GM23338 (cell line): ENCODE measurements at places on chromosomes 2 and 18.

DNA sequence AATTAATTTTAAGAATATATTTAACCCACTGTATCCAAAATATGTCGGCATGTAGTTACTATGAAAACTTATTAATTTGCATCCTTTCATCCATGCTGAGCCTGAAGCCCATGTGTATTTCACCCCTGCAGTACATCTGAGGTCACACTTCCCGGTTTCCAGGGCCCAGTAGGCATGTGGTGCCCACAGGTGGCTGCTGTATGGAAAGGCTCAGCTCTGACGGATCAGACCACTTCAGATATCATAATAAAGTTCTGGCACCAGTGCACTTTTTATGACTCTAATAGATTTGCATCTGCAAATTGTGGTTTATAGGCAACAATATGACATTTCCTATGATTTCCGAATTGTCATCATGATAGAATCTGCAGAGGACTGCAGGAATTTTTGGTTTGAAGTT, 22.5 kb downstream of the SH3RF3 start:
- DNase-seq = no peak

GRCh38 chr2:198254536-198255090, 450.2 kb downstream of the PLCL1 start:
- DNase-seq = no peak

DNA sequence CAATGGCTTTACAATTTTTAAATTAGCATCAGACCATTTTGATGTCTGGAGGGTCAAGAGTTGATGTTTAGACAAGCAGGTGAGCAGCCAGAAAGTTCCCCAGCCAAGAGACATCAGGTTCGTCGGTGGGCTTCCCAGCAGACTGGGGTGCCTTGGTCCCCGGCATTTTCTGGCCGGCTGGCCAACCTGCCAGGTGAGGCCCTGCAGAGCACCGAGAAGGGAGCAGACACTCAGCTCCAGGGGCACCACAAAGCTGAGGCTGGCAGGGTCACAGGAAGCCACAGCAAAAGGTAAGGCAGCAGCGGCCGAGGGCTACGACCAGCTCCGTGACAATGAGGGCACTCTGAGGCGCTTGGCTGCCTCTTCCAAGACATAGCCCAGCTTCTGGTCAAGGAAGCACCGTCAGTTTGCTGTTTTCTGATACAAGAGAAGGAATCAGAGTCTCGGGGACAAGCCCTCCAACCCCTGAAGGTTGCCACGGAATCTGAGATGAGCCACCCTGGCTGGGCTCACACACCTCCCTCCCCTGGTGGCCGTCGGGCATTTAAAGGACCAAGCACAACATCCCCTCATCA, 229.0 kb downstream of the MGAT5 start:
- DNase-seq = no peak

GRCh38 chr18:49849331-49850217, 36.2 kb upstream of the ACAA2 start:
- peak; percentile 70 for DNase-seq

- DNase-seq = peak; percentile 64
These were observed 128.7 kb upstream of the L3MBTL4 start for GRCh38 chr18:6543330-6543908.

DNA sequence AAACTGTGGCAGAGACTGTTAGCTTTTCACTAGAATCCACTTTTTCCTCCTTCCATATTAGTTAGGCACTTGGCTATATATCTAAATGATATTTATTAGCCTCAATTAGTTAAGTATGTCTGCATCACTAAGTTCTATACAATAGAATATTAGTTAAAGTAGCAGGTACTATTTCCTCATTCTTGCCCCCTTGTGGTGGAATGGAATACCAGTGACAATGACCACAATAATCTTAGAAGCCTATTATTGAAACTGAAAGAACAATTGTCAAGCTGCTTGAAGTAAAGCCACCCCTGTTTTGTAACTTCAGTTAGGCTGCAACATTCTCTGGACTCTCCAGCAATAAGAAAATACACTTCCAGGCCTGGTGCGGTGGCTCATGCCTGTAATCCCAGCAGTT, 476.3 kb upstream of the VWC2L start:
- peak; percentile 60 for DNase-seq

- DNase-seq = no peak
These were observed 147.7 kb downstream of the TGIF1 start for GRCh38 chr18:3597409-3598357.

DNA sequence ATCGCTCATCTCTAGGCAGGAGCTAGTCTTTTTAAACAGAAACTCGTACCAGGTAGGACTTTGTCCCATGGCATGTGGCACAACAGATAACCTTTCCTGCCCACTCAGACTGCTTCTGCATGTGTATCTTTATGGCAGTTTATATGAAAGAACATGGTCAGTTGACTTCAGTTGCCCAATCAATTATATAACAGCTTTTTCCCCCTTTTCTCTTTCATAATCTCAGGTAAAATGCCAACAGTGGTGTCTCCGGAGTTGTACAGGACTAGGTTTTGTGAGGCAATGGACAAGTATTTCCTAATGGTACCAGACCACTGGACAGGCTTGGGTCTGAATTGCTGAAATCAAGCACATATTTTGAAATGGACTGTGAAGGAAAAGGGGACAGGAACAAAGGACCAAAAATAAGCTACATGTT, 51.6 kb upstream of the PTH2R start:
- no peak for DNase-seq

- DNase-seq = no peak
These were observed 20.7 kb upstream of the NT5DC4 start for GRCh38 chr2:112699984-112700667.

GRCh38 chr2:58714238-58714637, 473.1 kb upstream of the FANCL start:
- DNase-seq = no peak

GRCh38 chr2:64092502-64092901, 51.7 kb downstream of the PELI1 start:
- DNase-seq = no peak

DNA sequence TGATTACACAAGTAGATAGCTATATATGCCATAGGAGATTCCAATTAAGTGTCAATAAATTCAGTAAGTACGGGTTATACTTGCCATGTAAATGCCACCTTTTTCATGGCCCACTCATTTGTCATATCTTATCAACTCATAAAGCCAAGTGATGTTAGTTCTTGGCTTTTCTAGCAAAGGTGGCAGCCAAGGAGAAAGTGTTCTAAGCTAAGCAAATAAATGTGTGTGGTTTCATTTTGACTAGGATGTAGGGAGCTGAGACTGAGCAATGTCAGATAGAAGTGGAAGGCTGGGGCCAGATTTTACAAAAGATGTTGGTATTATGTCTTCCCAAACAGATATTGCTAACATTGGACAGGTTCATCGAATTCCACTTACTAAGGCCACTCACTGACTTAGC, 952.0 kb downstream of the SLC4A3 start:
- DNase-seq = no peak

- no peak for DNase-seq
These were observed 629.7 kb downstream of the IRS1 start for GRCh38 chr2:226169751-226170581.

DNA sequence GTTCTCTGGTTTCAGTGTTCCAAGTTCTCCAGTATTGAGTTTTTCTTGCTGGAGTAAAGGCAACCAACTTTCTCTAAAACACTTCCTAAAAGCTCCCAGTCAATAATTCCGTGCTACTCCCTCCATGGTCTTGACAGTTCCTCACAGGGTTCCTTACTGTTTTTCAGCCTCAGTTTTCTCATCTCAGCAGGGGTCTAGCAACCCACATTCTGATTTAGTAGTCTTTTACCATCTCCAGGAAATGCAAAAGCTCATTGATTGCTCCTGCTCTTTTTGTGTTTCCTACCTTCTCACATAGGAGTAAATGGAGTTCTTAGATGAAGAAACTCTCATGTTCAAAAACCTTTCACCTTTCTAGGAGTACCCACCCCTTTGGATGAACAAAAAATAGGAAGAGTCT, 978.8 kb upstream of the POU3F3 start:
- DNase-seq = peak; percentile 60

DNA sequence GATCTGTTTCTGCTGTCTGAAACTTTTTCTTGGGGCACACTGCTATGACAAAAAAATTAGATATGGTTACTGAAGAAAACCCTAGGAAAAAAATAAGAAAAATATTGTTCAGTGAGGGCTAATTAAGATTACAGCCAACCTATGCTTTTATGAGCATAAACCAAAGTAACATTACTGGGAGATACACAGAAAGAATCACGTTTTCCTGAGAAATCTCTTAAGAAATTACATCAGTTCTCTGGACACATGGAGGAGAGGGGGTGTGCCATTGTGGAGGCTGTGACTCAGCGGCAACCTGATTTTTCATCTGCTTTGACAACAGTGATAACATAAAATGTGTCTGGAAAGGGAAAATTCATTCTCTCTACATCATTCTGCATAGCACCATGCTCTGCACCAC, 13.4 kb upstream of the NMI start:
- DNase-seq = no peak

DNA sequence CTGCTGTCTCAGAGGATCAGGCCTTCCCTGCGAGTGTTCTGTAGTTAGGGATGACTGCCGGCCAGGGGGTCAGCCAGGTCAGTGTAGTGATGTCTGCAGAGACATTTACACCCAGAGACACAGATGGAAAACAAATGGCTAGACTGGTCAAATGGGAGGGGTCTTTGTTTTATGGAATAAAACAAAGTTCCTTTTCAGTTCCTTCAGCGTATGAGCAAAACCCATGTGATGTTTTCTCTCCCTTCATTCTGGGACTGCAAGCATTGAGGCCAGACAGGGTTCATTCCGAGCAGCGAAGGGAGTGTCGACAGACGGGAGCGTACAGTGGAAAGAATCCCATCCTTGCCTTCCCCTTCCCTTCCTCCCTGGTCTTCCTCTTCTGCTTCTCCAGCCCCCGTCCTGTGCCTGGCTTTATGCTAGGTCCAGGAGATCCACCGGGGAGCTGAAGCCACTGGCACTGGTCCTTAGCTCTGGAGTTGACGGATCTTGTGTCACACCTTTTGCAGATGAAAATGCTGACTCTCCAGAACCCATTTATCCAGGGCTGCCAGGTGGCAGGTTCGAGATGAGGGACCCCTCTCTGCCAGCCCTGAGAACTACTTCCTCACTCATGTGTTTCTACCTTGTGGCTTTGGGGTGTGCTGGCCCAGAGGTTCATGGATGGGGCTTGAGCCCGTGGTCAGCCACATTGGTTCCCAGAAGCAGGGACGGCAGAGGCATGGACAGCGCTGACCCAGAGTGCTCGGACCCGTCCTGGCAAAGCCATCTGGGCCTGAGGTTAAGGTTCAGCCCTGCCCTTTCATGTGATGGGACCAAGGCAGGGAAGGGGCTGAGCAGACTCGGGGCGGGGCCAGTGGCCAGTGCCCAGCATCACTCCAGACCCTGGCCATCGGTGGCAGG, 24.2 kb downstream of the ITGB1BP1 start:
- no peak for DNase-seq

GRCh38 chr18:41075212-41075611, 879.8 kb upstream of the PIK3C3 start:
- no peak for DNase-seq

DNA sequence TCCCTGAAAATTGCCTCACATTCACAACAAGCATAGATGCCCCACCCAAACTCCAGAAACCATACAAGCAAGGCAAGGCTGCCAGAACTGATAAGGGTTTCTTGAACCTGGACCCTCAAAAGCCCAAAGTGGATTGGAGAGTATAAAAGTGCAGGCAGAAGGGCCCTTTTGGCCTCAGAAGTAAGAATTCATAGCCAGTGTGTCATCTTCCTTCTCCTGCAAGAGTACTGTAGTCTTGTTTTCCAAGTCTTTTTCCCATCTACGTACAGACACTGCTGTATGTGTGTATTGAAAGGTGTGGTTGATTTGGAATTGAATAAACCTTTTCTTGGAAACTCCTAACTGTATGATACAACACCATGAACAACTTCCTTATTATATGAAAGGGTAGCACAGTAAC, 46.8 kb downstream of the ZC3H15 start:
- no peak for DNase-seq
